Choroid plexus epithelial cell (primary cell): ENCODE measurements at places on chromosomes 1 and 21.

GRCh38 chr1:23763041-23763577 is 15.1 kb upstream of the PITHD1 start:
- DNase-seq: no peak

DNA sequence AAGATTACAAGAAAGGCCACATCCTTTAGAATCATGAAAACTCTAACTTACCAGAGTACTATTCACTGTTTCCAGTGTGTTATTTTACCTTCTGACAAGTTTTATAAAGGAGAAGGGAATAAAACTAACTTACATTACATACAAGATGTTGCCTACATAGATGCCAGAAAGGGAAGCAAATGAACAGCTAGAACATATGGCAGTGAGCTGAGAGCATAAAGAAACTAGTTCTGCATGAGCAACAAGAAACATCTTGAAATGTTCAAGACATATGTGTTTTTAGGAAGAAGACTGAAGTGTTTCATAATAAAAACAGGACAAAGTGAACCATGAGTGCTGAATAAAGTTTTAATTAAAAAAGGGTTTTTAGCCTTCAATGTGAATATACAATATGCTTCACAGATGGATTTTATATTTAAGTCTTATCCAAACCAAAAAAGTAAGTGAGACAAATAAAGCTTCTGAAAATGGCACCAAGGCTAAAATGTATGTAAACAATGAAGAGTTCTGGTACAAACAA is 39.4 kb downstream of the SLC5A9 start:
- DNase-seq: no peak

- peak; percentile 61 for DNase-seq
Observed at GRCh38 chr1:178774263-178774662, 49.2 kb downstream of the RALGPS2 start.

GRCh38 chr1:210775289-210775688 is 358.7 kb downstream of the KCNH1 start:
- DNase-seq: no peak

DNA sequence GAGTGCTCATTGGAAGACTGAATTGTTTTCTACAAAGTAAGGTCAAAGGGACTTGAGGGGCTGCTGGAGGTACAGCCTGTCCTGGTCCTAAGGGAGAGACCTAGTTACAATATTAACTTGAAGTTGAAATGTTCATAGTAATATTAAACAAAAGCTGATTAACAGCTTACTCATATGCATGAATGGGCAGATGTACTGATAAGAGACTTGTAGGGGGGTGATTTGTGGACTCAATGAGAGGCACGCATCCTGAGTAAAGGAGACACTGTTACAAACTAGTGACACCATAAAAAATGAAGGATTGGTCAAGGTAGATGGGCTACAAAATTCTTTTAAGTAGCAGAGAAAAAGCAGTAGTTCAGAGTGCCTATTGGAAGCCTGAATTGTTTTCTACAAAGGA is 2.7 kb downstream of the HSD11B1 start:
- peak; percentile 15 for DNase-seq

- no peak for DNase-seq
Observed at GRCh38 chr21:31848326-31848985, 24.4 kb upstream of the HUNK start.

GRCh38 chr1:23673086-23673813 is 18.4 kb upstream of the RPL11 start:
- peak; percentile 54 for DNase-seq

DNA sequence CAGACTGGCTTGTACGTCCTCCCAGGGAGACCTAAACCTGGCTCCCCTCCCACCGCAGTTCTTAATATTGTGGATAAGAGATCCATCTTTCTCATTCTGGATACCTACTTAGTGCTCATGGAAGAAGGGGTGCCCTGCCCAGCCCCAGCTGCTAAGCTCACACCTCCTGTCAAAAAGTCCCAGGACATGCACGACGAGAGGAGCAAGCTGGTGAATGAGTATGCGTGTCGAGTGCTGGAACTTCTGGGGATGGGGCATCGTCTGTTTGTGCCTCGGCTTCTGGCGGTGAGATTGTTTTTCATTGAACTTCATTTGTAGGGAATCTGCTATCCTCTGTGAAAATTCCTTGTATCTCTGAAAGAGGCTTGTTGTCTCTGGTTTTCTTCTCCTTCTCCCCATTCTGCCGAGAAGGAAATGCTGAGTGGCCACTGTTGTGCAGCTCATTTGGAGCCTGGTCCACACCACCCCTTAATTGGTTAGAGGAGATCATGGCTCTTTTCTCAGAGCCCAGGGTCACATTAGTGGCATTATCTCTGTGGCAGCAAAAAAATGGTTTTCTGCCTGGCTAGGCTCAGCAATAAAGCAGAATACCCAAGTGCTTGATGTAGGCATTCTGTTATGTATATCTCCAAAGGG is 199.4 kb upstream of the CACYBP start:
- DNase-seq: peak; percentile 18
